ENCODE measurements at places on chromosomes 13 and 19. TPM values are rescaled to one million over a fixed set of nuclear protein-coding genes. Genes with fewer than 3 reads are reported as not detected.
A peak's percentile ranks its signal among the peaks of the same experiment; 100 is the strongest.

GRCh38 chr13:59441596-59442280 is 722.0 kb downstream of the DIAPH3 start:
- DNase-seq, result no peak

MCOLN1 gene
- 19.6 TPM for polyA plus RNA-seq

DNA sequence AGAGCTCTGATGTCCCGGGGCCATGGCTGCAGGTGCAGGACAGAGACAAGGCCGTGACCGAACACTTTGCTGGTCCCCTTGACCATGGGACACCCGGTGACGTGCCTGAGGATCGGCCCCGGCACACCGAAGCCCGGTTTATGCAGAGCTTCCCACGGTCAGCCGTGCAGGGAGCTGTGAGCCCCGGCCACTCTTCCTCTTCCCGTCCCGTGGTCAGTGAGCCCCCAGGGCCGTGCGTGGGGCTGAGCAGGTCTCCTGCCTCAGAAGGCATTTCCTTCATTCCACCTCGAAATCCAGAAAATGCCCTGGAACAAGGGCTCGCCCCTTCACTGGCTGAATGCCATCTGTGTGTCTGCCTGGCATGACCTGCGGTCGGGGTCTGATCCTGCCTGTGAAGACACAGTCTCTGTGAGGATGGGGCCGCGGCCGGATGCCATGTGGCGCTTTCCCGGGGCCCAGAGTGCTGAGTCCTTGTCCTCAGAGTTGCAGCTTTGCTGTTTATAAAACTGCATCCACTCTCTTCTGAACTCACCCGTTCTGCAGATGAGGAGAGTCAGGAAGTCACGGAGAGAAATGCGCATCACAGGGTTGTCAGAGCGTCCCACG is 16.9 kb downstream of the MCF2L start:
- no peak for DNase-seq

DNA sequence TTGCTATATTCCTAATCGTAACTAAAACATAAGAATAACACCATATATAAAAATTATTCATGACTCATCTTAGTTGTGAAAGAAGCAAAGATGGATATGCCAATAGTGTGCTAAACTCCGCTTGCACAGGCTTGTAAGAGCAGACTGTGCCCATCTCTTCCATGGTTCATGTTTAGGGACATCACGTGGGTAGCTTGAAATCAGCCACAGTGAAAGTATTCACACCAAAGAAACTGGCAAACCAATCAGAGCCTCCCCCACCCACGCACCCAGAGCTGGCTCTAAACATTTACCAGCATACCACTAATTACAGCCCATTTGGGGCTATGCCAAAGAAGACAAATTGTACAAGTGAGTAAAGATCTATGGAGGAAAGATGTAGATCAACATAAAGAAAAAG is 147.5 kb downstream of the DIAPH3 start:
- DNase-seq, result peak; percentile 78

GRCh38 chr19:15934332-15935078 is at the start of gene CYP4F11:
TSS of gene CYP4F11 (minus strand) at chr19:15934529. CDS start at chr19:15934408, 121 bp downstream.
- peak; percentile 84 for DNase-seq

DNA sequence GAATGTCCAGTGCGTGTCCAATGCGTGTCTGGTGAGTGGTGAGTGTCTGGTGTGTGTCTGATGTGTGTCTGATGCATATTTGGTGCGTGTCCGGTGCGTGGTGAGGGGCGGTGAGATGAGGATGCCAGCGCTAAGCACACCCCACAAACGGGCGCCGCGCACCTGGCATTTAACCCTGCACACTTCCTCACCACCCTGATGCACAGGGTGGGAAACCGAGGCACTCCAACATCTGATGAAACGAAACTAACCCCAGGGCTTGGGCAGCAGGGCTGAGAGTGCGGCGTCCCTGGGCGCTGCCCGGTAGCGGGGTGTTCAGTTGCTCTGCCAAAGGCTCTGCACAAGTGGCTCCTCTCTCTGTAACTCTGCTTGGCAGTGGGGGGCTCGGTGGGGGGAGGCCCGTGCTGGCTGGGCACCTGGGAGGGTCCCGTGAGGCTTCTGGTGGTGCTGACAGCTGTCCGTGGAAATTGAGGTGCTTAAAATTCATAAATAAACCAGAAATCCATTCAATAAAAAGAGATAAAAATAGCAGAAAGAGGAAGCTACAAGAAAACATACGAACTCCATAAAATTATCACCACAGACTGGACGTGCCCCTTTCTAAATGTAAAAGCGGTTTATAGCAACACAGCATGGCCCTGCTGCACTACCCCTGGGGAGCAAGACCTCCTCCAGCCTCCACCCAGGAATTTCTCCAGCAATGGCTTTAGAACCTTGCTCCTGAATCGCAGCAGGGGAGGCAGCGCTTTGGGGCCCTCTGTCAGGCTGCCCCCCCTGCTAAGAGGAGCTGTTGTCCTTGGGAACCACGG is 76.0 kb downstream of the RASA3 start:
- no peak for DNase-seq

Data from mammary epithelial cell (primary cell).